ENCODE measurements at places on chromosomes 2 and 18.

- DNase-seq, result no peak
Measured at GRCh38 chr18:63881851-63882250, 5.7 kb upstream of the SERPINB2 start.

GRCh38 chr2:152369176-152369860, 34.3 kb downstream of the FMNL2 start:
- no peak for DNase-seq

- DNase-seq, result no peak
Measured at GRCh38 chr2:176834226-176834625, 378.4 kb upstream of the HNRNPA3 start.

DNA sequence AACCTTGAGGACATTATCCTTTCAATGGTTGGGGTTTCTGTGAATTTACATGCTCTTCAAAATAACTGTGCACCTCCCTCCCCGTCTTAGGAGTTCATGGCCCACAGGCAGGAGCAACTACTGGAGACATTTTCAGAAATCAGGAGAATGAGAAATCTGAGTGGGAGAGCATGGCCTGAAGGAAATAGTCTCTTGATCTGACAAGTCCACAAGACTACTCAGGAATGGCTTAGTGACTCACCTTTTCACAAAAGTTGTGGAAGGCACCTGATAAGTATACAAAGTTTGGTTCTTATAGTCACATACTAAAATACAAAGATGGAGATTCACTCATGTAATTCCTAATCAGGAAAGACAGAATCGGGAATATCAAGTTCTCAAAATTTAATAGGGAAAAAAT, 83.6 kb upstream of the NCKAP5 start:
- DNase-seq, result no peak

GRCh38 chr18:49231553-49231952, 228.9 kb downstream of the DYM start:
- no peak for DNase-seq

- no peak for DNase-seq
Measured at GRCh38 chr2:2291500-2292260, 39.4 kb downstream of the MYT1L start.

- no peak for DNase-seq
Measured at GRCh38 chr2:112001942-112002341, 53.1 kb upstream of the TMEM87B start.

GRCh38 chr2:37343537-37344434, 644 bp upstream of the QPCT start:
- no peak for DNase-seq

- no peak for DNase-seq
Measured at GRCh38 chr2:133574186-133574585, 5.9 kb upstream of the NCKAP5 start.

- DNase-seq, result no peak
Measured at GRCh38 chr2:15223887-15224286, 337.2 kb downstream of the NBAS start.

GRCh38 chr2:74959106-74959751, 786 bp downstream of the POLE4 start:
- no peak for DNase-seq

GRCh38 chr2:84654414-84654813, 138.1 kb downstream of the DNAH6 start:
- no peak for DNase-seq

DNA sequence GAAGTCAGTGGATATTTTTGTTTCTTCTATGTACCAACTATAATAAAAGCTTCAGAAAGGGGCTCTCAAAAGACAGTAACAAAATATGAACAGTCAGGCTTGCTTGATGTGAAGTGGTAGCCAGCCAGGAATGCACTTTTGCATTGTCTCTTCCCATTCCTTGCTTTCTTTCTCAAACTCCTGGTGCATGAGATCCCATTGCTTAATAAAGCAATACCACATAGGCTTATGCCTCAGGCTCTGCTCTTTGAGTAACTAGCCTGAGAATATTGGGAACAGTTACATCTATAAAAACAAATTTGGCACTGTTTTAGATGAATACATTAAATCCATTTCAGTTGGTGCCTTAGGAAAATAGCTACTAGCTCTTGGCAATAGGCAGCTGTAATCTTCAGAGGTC, 62.6 kb upstream of the ST6GAL2 start:
- no peak for DNase-seq

DNA sequence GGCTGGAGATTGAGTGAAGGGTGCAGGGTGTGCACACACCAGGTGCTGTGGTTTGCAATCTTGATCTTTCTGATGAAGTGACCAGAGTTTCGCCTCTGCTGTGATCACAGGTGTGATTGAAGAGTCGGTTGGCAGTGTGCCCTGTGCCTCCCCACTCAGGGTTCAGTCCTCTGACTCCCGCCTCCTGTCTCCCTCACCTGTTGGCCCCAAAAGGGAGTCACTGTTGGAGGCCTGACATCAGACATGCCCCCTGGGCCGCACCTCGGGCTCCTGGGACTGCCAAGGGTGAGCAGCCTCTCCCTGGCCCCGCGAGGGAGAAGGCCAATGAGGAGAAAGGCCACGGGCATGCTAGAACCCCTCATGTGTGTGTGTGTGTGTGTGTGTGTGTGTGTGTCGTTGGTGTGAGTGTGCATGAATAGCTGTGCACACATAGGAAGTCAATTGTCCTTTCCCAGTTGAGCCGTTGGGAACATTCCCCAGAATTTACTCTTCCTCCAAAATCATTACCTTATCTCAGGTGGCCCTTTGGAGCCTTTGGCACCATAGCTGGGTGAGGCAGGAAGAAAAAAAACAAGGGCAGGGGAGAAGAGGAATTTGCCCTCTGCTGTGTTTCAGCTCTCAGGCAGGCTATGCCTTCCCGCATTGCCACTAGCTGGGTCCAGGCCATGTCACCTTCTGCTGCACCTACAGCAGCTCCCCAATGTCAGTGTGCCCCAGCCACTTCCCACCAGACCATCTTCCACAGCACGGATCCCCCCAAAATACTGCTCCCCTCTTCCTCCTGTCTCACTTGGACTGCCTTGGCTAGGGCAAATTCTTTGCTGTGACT, 78.1 kb upstream of the LAPTM4A start:
- DNase-seq, result no peak

DNA sequence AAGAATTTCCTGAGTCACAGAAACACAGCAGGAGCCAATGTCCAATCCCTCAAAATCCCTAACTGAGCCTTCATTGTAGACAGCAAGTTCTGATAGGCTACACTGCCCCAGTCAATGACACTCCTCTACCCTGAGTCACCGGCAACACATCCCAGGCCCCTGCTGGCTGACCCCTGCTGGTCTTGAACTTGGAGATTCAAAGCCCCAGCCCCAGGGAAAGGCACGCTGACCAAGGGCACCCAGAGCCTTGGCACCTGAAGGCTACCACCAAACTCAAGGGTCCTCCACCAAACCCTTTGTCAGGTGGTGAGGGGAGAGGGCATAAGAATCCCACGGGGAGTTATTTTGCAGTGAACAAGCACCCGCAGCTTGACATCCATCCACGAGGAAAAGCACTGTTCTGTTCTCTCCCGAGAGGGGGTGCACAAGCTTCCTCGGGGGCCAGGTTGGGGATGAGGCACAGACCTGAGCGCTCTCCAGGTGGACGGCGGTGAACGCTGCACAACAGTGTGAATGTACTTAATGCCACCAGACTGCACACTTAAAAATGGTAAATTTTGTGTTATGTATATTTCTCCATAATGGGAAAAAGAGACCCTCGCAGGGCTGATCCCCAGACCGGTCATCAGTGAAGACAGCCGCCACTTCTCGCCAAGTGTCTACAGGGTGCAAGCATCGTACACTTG, 46.9 kb downstream of the TFCP2L1 start:
- DNase-seq, result no peak

GRCh38 chr2:174292908-174293307, 41.8 kb upstream of the SP9 start:
- no peak for DNase-seq

- no peak for DNase-seq
Measured at GRCh38 chr2:214401580-214401979, 9.3 kb upstream of the VWC2L start.

GRCh38 chr2:73601780-73602179, 40.4 kb downstream of the NAT8 start:
- no peak for DNase-seq

GRCh38 chr2:46184794-46185583, 112.2 kb upstream of the EPAS1 start:
- no peak for DNase-seq

GRCh38 chr18:11553098-11553940, 56.1 kb upstream of the SLC35G4 start:
- DNase-seq, result no peak

GRCh38 chr2:73032702-73033097, 38.8 kb downstream of the SFXN5 start:
- no peak for DNase-seq

GRCh38 chr2:120883607-120884440, 148.2 kb downstream of the GLI2 start:
- no peak for DNase-seq

DNA sequence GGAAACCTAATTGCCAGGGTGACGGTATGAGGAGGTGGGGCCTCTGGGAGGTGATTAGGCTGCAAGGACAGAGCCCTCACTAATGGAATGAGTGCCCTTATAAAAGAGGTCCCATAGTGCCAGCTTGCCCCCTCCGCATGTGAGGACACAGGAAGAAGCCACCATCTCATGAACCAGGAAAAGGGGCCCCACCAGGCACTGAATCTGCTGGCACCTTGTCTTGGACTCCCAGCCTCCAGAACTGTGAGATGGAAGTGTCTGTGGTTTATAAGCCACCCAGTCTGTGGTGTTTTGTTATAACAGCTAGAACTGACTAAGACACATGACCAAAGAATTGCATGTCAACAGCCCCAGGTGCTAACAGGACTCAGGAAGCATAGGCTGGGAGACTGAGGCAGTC, 214.3 kb downstream of the MGAT5 start:
- no peak for DNase-seq

- DNase-seq, result no peak
Measured at GRCh38 chr2:133780099-133780996, 212.1 kb upstream of the NCKAP5 start.

- DNase-seq, result no peak
Measured at GRCh38 chr2:149004836-149005235, 33.7 kb upstream of the LYPD6B start.

DNA sequence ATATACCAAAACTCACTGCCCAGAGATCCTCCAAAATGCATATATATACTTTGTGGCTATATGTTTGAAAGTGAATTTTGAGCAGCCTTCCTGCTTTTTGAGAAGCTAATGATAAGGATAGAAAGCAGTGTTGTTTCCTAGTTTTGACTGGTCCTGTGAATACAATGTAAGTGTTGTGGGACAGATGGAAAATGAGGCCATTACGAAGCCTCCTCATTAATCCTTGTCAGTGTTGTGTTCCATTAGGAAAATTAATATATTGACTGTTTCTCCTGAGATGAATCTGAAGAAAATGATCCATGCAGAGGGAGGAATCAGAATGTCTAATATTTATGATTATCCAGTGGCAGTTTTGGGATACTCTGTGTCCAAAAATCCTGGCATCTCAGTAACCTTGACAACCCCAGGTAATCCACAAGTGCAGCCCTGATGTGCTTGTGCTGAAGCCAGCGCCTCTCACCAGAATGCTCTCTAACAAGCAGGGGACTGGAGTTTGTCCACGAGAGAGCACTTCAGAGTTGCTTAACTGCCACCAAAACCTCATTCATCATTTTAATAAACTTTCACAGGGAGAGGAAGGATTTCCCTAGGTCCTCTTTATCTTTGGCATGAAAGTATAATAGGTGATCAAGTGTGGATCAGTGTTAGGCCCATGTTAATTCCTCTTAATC, 418.6 kb downstream of the CMPK2 start:
- no peak for DNase-seq

DNA sequence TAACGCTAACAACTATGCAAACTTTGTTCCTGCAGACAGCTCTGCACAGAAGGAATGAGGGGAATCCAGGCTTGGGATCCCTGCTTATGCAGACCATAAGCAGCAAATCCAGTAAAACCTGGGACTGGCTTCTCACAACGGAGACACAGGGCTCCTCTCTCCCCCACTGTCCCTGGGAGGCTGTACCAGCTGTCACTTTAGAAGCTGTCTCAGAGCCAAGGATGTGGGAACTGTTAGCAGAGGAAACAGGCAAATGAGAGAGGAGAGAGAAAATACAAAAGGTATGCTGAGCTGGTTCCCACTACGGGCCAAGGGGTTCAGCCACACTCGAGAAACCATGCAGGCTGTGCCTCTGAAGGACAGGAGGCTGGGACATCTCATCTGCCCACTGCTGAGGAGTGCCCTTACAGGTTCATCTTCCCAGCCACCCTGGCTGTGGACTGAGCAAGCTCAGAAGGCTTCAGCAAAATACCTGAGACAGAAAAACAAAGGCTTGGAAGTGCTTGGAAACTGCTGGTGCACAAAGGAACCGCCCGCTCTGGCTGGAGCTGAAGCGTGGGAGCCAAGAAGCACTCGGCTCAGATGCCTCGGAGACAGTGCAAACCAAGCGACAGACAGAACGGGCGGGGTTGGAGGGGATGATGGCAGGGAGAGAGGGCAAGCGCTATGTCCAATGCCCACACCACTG, 72.5 kb downstream of the FAM210A start:
- no peak for DNase-seq

DNA sequence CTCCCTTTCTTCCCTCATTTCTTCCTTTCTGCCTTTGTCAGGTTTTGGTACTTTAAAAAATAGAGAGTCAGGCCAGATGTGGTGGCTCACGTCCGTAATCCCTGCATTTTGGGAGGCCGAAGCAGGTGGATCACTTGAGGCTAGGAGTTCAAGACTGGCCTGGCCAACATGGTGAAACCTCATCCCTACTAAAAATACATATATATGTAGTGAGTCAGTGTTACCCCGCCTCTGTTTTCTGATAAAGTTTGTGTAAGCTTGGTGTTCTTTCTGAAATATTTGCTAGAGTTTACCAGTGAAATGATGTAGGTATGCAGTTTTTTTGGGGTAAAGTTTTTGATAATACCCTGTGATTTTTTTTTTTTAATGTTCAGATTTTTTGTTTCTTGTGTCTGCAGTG, 58.8 kb downstream of the DGKD start:
- DNase-seq, result no peak

DNA sequence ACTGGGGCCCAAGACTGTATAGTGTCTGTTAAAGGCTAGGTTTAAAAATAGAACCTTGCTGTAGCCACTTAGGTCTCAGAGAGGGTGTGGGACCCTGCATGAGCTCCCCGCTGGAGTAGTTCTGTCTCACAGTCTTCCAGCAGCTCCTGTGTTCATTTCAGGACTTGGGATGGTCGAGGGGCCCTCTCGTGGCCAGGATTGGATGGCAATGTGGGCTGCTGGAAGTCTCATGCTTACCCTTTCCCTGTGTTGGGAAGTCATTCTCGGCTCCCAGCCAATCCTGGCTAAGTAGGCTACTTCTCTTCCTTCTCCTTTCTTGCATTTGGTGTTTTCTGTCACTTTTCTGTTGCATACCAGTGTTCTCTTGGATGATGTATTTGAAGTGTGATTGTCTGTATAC, 284.0 kb upstream of the GCFC2 start:
- no peak for DNase-seq

DNA sequence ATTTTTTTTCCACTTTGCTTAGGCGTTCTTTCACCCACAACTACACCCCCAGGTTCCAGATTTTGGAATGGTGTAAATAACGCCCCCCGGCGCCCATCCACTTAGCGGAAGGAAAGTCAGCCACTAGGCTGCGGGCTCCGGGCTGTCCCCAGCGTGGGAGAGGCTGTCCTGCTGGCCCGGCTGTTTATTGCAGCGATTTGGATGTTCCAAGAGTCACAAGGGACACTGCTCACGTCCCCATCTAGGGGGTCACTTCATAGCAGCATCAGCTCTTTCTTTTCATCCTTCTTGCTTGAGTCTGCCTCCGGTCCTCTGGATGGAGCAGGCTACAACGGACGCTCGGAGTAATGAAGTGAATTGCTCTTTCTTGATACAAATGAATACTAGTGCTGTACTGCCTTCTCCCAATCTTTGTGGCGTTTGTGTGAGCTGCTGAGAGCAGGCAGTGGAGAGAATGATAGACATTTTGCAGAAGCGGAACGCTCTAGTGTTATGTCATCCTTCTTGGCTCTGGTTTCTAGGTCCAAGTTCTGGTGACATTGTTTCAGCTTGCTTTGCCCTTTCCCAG, 50.7 kb upstream of the PAIP2B start:
- no peak for DNase-seq

All from CD4-positive, alpha-beta T cell (primary cell).